Cortex of kidney (tissue), 1 donor: ENCODE measurements at places on chromosomes 1 and 21.

- DNase-seq, result no peak
These were observed 141.8 kb downstream of the TTLL7 start for GRCh38 chr1:83857103-83857502.

- DNase-seq, result no peak
These were observed 127.9 kb downstream of the PIK3R3 start for GRCh38 chr1:46004492-46004891.

DNA sequence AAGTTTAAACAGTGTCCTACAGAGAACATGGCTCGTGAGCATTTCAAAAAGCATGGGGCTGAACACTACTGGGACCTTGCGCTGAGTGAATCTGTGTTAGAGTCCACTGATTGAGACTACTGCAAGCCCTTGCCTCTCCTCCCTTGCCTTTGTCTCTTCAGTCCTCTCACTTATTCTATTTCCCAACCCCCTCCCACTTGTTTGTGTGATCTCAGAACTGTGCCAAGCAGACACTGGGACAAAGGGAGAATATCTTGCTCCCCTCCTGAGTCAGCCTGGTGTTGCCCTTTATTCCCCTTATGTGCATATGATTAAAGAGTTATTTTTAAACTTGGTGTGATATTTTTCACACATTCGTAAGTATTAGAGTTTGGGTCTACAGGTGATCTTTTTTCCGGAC is 11.1 kb upstream of the RPRD2 start:
- no peak for DNase-seq

DNA sequence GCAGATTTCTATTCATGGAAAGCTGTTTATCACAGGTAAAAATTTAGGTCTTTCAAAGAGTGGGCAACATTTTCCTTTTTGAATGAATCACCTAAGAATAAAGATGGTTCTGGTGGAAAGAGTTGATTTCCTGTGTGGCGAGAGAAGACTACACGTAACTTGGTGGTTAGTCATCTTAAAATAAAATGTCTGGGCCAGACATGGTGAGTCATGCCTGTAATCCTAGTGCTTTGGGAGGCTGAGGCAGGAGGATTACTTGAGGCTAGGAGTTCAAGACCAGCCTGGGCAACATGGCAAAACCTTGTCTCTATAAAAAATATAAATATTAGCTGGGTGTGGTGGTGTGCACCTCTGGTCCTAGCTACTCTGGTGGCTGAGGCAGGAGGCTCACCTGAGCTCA is 65.7 kb downstream of the DISP1 start:
- no peak for DNase-seq

DNA sequence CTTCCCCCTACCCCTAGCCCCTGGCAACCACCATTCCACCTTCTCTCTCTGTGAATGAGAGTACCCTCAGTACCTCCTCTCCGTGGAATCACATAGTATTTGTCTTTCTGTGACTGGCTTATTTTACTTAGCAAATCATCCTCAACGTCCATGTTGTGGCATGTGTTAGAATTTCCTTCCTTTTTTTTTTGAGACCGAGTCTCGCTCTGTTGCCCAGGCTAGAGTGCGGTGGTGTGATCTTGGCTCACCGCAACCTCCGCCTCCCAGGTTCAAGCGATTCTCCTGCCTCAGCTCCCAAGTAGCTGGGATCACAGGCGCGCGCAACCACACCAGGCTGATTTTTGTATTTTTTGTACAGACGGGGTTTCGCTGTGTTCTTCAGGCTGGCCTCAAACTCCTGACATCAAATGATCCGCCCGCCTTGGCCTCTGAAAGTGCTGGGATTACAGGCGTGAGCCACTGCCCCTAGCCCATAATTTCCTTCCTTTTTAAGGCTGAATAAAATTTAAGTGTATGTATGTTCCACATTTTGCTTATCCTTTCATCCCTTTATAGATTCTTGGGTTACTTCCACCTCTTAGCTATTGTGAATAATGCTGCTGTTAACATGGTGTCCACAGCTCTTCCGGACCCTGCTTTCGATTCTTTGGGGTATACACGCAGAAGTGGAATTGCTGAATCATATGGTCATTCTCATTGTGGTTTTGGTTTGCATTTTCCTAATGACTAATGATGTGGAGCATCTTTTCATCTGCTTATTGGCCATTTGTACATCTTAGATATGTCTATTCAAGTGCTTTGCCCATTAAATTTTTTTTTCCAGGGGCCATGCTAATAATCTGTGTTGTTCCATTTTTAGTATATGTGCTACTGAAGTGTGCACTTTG is 32.3 kb downstream of the ERRFI1 start:
- no peak for DNase-seq

DNA sequence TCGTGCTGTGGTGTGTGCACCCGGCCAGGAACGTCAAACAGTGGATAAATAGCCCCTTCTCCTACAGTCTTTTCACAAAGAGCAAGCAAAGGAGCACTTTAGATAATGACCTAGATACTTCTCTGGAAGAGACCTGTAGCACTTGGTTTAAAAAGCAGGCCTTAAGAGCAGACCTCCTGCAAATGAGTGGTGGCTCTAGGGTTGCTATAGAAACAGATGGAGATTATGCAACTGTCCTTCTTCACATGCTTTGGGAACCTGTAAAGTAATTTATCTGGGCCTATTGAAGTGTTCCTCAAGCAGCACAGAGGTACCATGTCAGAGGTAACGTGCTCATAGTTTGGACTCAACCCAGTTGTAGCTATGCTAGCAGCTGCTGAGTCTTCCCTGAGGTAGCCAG is 208.2 kb upstream of the KIAA0040 start:
- DNase-seq, result no peak

DNA sequence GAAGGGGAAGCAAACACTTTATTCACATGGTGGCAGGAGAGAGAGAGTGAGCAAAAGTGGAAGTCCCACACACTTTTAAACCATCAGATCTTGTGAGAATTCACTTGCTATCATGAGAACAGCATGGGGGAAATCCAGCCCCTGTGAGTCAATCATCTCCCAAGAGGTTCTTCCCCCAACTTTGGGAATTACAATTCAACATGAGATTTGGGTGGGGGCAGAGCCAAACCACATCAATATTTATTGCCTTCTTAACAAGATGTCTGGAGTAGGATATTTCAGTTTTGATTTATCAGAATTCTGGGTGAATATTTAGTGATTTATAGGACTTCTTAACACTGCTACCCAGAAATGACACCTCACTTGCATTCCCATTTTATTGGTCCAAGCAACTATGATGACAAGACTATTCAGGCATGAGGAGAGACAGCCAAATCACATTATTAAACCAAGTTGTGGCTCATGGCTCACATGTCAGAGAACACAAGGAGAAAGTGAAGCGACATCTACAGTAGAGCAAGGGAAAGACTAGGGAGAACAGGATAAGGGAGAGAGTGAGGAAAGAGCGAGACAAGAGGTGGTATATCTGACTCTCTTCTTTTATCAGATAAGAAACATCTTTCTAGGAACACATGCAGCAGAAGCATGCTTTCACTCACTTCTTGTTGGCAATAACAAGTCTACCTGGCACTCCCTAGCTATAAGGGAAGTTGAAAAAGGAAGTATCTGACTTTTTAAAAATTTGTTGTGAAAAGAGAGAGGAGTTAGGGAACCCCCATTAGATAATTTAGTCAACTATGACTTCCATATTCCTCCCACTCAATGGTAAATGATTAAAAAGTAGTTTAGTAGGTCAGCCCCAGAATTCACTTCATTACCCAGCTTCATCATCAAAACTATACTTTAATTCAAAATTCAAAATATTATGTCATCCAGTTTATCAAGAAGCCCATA is 36.6 kb upstream of the PTPRC start:
- DNase-seq, result no peak

DNA sequence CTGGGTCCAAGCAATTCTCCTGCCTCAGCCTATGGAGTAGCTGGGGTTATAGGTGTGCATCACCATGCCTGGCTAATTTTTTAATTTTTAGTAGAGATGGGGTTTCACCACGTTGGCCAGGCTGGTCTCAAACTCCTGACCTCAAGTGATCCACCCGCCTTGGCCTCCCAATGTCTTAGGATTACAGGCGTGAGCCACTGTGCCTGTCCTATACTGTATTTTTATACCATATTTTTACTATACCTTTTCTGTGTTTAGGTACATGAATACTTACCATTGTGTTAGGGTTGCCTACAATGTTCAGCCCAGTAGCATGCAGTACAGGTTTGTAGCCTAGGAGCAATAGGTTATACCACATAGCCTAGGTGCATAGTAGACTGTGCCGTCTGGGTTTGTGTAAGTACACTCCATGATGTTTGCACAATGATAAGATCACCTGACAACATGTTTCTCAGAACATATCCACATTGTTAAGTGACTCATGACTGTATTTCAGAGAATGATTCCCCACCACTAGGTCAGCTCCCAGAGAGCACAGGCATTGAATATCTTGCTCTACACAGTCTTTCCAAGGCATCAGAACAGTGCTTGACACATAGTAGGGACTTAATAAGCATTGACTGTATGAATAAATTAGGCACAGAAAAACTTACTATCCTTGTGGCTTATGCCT is 6.0 kb upstream of the CITED4 start:
- no peak for DNase-seq

DNA sequence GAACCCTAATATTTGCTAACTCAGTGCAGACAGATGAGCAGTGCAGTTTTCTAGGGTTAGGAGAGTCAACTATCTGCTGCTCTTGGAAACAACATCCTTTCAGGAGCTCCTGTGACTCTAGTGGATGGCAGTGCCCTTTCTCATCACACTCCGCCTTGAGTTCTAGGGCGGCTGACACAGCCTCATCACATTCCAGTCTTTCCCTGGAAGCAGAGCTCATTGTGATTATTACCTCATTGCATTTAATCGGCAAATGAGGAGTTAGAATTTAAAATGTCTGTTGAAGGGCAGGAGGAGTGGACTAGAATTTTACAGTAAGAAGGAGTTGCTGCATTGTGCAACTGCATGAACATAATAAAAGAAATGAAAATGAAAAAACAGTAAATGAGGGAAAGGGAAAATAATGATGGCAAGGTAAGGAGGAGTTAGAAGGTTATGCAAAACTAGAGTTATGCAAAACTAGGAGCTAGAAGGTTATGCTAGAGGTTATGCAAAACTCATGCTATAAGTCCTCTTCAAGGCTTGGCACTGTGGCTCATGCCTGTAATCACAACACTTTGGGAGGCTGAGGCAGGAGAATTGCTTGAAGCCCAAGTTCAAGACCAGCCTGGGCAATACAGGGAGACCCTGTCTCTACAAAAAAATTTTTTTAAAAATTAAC is 6.9 kb upstream of the PTGFRN start:
- DNase-seq, result no peak
